ENCODE measurements at places on chromosomes 6 and 20. TPM values are rescaled to one million over a fixed set of nuclear protein-coding genes. Genes with fewer than 3 reads are reported as not detected.

DNA sequence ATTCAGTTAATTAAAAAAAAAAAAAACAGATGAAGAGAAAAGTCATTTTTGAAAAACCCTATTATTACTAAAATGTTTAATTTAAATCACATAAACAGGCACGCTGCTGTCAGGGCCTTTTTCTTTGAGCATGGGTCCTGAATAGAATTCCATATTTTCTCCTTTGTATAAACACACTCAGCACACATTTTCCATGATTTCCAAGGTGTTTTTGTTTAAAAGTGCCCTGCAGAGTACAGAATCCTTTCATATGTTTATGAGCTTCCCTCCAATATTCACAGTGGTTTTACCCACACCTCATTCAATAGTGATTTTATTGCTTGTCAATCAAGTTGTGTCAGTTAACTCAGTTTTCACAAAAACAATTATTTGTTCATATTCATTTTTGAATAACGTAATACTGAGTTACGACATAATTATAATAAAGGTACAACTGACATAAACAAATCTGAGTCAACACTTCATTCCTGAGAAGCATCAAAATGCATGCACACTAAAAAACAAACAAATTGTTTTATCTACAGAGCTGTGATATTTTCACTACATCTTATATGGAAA, 15.2 kb downstream of the SLC35B3 start:
- H3K27ac ChIP-seq, result no peak overlapping the region
- no peaks in the 10 kb centered on the region for H3K27me3 ChIP-seq
- H3K36me3 ChIP-seq, result peaks cover 10% of the 10 kb centered on the region
- no peak overlapping the region for H3K4me3 ChIP-seq

Gene COL21A1
- total RNA-seq, result 1.4 TPM

Gene ADGRB3
- total RNA-seq, result 0.22 TPM

GRCh38 chr20:19370076-19371075, 157.9 kb downstream of the SLC24A3 start:
- no peak for DNase-seq
- H3K27ac ChIP-seq, result no peak overlapping the region
- no peaks in the 10 kb centered on the region for H3K36me3 ChIP-seq
- no peak overlapping the region for H3K4me3 ChIP-seq
- no peaks in the 10 kb centered on the region for H3K4me1 ChIP-seq
- H3K27me3 ChIP-seq, result no peaks in the 10 kb centered on the region

DNA sequence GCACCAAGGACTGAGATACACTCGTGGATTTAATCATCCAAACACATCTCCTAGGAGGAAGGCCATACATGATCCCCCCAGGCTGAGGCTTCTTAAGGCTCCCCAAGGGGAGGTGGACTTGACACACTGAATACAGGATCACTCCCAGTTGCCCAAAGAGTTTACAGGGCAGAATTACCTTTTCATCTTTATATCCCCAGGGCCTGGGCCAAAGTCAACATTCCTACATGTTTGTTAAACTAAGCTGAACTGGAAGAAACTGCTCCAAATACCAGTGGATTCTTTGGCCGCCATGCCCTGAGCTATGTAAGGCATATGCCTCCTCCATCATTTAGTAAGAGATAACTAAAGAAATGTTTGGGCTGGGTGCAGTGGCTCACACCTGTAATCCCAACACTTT, 22.2 kb upstream of the SERPINB1 start:
- H3K4me3 ChIP-seq, result peak overlapping the region; percentile 16
- H3K36me3 ChIP-seq, result no peaks in the 10 kb centered on the region
- H3K27ac ChIP-seq, result no peak overlapping the region
- H3K27me3 ChIP-seq, result no peaks in the 10 kb centered on the region
- peaks cover 17% of the 10 kb centered on the region for H3K4me1 ChIP-seq

GRCh38 chr6:26299286-26300042, 65.5 kb upstream of the BTN3A2 start:
- H3K4me1 ChIP-seq, result no peaks in the 10 kb centered on the region
- no peak overlapping the region for H3K27ac ChIP-seq
- H3K4me3 ChIP-seq, result peak overlapping the region; percentile 87
- H3K36me3 ChIP-seq, result no peaks in the 10 kb centered on the region

Gene FAXC
- total RNA-seq, result 17.2 TPM

All from H9 (cell line).